Stimulated activated CD8-positive, alpha-beta memory T cell treated with anti-CD3 and anti-CD28 coated beads, Interleukin-15, amount 100 ng/mL, for 1 hour (primary cell): ENCODE measurements at places on chromosomes 7 and 10.
A peak's percentile ranks its signal among the peaks of the same experiment; 100 is the strongest.

- DNase-seq, result no peak
Observed at GRCh38 chr7:80665526-80665925, 27.1 kb downstream of the CD36 start.

DNA sequence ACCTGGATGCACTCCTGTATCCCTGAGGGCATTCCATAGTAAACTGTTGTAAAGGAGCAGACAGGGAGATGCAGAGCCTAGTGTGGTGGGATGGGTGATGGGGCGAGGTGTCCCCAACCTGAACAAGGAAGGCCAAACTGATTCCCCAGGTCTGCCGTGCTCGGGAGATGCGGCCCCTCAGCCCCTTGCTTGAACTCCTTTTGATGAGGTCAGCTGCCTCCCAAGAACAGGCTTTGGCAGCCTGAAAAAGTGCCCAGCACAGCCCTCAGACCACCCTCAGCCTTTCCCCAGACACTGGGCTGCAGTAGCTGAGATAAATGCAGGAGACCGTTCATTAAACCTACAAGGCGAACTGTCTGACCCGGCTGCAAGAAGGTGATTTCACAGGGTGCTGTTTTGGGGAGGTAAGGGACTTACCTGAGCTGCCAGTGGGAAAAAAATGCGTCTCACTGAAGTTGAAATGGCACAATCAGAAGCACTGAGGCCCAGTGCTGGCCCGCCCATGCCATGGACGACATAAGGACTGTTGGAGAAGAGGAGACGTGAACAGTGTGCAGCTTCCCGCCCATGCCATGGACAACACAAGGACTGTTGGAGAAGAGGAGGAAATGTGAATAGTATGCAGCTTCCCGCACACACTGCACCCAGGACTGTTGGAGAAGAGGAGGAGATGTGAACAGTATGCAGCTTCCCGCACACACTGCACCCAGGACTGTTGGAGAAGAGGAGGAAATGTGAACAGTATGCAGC, 148.4 kb upstream of the FAM20C start:
- no peak for DNase-seq

- DNase-seq, result no peak
Observed at GRCh38 chr10:121324678-121325213, 273.5 kb downstream of the FGFR2 start.

GRCh38 chr10:100482181-100482833, 19.5 kb downstream of the WNT8B start:
- DNase-seq, result no peak

- DNase-seq, result no peak
Observed at GRCh38 chr10:122243550-122243949, 27.5 kb upstream of the BTBD16 start.

DNA sequence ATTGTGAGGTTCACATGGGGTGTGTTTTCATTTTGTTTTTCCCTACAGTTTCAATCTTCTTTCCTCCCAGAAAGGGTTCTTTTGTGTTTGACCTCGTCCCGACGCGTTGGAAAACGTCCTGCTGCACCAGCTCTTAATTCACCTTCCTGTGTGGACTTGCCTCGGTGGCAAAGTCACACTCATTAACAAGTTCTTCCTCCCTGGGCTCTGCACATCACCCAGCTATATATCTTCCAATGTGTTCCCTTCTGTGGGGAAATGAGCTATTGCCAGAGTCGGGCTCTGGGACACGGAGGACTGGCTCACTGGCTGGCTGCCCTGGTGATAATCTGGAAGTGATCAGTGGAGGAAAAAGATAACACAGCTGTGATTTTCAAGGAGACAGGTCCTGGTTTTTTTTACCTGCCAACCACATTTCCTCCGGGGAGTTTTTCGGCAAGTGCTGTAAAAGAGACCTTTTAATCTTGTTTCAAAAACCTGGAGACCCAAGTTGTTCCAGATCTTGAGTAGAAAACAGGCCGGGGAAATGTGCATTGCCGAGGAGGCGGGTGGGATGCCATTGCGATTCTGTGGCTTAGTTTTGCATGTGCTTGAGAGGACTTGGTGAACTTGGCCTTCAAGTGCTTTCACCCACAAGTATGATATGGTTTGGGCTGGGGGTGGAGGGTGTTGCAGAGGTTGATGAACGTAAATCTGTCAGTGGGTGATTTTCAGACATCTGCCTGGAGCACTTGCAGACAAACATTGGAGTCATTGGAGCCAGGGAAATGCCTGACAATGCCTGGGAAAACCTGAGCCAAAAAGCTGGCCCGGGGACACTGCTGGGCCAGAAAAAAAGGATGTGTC, 96.5 kb upstream of the CREB5 start:
- no peak for DNase-seq

DNA sequence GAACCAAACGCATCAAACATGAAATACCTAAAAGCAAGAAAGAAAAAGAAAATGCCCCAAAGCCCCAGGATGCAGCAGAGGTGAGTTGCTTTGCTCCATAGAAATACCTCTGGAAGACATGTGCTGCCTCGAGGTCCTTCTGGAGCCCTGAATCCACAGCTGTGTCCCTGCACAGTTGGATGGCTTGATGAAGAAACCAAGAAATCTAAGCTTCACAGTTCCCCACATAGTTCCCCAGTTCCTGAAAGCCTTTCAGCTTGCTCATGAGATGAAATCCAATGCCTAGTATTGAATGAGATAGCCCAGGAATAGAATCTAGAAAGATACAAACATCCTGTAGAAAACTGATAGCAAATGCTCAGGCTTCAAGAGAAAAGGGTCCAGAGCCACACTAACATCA, 182.8 kb downstream of the RTKN2 start:
- DNase-seq, result no peak

- no peak for DNase-seq
Observed at GRCh38 chr10:129410688-129411392, 56.2 kb upstream of the MGMT start.

- DNase-seq, result no peak
Observed at GRCh38 chr7:83528925-83529423, 120.0 kb downstream of the SEMA3E start.

- DNase-seq, result no peak
Observed at GRCh38 chr10:97564776-97565175, 7.8 kb upstream of the ANKRD2 start.

DNA sequence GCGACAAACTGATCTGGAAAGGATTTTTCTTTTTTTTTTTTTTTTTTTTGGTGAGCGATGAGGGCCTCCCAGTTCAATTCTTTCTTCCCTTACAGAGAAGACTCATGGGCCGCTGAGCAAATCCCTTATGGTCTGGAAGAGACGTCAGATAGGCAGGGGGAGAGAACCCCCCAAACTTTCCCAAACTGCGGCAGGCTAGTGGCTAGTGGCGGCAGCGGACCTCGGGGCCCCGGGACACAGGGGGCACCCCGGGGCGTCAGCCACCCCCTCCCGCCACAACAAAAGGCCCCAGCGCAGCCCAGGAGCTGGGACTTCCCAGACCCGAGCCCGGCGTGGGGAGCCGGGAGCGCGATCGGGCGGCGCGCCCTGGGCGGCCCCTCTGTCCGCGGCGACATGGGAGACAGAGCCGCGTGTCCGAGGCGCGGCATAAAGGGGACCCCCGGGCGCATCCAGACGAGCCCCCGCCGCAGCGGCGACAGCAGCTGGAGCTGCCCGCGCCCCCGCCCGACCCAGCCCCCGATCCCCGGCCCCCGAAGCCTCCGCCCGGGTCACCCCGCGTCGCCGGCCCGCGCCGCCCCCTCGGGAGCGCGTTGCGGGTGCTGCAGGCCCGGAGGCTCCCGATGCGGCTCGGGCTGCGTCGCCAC, 755 bp downstream of the FAM171A1 start:
- DNase-seq, result no peak

GRCh38 chr7:56449762-56450161, 333.5 kb upstream of the NUPR2 start:
- DNase-seq, result no peak

GRCh38 chr7:19919261-19920095, 146.1 kb upstream of the TMEM196 start:
- DNase-seq, result no peak

DNA sequence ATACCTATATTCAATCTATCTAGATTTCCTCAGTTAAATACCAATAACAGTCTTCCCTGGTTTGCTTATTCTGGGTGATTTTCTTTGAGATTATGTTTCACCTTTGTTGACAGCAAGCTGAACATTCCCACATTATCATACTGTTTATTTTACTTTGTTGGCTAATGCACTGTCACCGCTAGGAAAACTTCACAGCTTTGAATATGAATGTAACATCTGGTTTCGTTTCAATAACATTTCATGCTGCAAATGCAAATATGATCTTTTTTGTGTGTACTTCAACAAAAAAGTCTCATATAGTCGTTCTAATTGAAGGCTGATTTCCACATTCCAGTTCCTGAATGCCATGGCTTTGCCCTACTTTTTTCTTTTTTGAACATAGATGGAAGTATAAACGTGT, 946.3 kb upstream of the GHITM start:
- no peak for DNase-seq

DNA sequence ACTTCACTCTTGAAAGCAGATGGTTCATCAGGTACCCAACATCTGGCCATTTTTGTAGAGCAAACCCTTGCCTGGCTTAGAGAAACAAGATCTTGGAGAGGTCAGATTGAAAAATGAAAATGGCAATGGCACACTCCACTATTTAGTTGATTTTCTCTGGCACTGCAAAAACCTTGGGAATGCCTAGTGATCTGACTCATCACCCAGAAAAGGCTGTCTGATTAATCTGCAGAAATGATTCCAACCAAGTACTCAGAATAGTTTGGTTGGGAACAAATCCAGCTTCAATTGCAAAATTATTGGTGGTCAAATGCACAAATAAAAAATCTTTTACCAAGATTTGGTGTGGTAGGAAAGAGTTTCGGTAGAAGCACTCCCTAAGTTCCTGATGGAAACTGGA, 351.2 kb downstream of the PHTF2 start:
- no peak for DNase-seq

- no peak for DNase-seq
Observed at GRCh38 chr7:137006293-137006692, 137.8 kb downstream of the CHRM2 start.

- no peak for DNase-seq
Observed at GRCh38 chr7:79176859-79177477, 276.5 kb downstream of the MAGI2 start.

- DNase-seq, result no peak
Observed at GRCh38 chr10:95542330-95542729, 18.8 kb downstream of the SORBS1 start.

- DNase-seq, result peak; percentile 37
Observed at GRCh38 chr10:97849687-97850402, at the start of gene GOLGA7B. GOLGA7B (plus strand) TSS chr10:97849843; CDS start chr10:97850304, 461 bp downstream.

DNA sequence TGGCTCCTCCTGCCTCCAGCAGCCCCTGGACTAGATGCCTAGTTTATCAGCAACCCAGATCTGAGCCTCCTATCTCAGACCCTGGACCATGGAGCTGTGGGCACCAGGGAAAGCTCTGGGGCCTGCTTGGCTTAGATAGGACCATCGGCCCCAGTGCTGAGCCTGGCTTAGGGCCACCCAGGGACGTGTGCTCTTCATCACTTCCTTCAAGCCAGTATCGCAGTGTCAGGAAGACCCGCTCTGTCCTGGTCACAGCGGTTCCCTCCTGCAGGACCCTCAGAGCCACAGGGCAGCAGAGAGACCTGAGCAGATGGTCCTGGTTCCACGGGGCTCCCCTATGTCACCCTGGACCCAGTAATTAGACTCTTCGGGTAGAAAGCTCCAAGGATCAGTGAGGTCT, 105.7 kb upstream of the FAM20C start:
- no peak for DNase-seq

DNA sequence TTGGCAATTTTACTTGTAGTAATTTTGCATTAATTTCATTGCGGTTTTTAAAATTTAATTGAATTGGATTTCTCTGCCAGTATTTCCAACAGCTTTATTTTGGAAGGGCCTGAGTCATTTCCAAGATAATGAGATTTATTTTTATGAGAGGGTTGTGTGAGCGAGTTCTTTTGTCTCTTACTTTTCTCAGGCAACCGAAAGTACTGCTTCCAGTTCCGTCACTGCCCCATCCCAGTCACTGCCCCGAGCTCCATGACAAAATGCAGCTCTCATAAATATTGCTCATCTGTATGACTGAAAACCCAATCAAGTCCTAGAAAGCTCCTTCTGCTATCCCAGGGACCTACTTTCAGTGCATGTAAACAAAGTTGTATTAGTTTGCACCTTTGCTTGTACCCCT, 468.4 kb upstream of the SEMA3D start:
- DNase-seq, result no peak

DNA sequence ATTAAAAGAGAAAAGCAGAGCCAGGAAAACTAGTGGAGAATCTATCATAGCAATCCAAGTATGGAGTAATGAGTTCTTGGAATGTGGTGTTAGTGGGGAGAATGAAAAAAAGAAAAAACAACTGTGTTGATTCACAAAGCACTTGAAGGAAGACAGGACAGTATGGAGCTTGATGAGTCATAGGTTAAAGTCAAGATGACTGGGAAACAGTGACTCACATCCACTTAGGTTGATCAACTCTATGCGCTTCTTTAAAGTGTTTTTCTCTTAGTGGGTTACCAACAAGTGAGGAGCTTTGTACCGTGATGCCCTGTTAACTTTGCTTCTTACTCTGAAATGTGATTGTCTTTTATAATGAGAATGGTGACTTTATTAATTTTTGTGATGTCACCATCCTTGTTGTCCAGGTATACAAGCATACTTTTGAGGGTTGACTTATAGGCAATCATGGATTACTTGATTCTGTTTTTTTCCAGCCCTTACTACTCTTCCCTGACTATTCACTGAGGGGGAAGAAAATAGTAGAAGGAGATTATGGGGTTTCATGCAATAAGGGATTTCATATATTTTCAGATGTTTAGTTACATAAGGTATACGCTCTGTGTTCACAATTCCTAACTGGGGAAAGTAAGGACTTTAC, 32.1 kb upstream of the MDFIC start:
- no peak for DNase-seq

- no peak for DNase-seq
Observed at GRCh38 chr7:118436663-118437062, 212.2 kb downstream of the ANKRD7 start.

DNA sequence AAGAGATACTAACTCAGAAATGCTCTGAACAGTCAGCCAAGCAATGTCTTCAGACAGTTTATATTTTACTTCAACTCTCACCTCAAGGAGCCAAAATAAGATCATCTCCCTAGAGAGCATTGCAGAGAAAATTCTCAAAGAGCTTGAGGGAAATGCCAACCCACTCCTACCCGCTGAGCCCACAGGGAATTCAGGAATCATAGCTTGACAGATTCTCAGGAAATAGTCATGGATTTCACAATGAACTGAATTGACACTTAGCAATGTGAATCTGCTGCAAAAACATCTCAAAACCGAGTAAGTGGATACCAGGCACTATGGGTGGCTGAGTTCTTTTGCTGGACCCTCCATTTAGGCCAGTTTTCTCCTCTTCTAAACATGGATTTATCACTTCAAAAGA, 9.8 kb upstream of the PLAC9 start:
- DNase-seq, result no peak

GRCh38 chr7:45126920-45127319, 15.4 kb upstream of the TBRG4 start:
- DNase-seq, result no peak

- DNase-seq, result no peak
Observed at GRCh38 chr7:1695800-1696454, 25.9 kb downstream of the ELFN1 start.

DNA sequence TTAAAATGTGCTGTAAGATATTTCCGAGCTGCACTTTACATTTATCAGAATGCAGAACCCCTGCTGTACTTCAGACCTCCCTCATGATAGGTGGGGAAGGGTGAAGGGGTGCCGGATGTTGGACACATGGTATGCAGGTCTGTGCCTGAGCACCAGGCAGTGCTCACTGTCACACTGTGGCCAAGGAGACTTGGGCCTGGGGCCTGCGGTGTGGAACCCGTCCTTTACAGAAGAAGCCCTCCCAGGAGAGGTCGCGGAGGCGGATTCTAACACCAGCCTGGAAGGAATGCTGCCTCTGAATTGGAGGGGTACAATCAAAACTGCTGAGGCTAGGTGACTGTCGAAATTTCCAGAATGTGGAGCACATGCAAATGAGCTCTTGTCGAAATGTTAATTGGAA, 34.5 kb downstream of the DNAJB6 start:
- DNase-seq, result no peak
